Amygdala (tissue), 56 donors: ENCODE measurements at places on chromosomes 1 and 21.

- DNase-seq, result no peak
These were observed 26.7 kb downstream of the ATG4C start for GRCh38 chr1:62810420-62811274.

DNA sequence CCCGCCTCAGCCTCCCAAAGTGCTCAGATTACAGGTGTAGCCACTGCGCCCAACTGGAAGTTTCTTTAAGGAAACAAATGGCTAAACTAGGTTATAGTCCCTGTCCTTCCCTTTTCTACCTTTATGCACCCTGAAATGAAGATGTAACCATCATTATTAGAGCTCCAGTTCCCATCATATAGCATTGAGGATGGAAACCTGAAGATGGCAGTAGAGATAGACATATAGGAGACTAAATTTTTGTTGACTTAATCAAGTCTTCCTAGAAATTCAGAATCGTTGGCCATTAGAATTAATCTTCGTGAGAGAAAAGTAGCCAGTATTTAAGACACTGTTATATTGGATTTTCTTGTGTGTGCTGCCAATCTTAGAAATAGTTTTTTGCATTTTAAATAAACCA, 1016.3 kb upstream of the NCAM2 start:
- no peak for DNase-seq

DNA sequence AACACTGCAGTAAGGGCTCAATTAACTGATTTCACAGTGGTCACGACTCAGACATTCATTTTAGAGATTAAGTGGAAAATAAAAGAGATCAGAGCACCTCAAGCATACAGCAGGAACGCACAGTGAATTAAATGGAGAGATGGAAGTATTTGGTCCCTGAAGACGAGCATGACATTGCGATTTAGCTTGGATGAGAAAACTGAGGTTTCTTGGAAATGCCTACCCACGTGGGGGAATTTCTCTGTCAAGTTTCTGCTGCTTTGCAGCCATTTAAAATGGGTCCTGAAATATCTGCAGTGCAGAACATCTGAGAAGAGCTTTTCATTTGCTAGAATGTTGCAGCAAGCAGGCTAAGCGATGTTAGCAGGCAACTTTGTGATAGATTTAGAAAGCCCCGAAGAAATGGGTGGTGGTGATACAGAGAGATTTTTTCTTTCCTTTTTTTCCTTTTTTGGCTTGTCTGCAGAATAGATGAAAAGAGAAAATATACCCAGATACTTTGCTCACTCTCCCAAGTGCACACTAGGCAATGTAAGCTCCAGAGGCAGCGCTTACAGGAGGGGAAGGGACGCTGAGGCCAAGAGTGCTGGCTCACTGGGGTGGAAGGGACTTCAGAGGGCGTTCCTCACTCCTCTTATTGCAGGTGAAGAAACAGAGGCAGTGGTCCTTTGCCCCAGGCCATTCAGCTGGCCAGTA, 258.0 kb downstream of the KCNJ6 start:
- no peak for DNase-seq

DNA sequence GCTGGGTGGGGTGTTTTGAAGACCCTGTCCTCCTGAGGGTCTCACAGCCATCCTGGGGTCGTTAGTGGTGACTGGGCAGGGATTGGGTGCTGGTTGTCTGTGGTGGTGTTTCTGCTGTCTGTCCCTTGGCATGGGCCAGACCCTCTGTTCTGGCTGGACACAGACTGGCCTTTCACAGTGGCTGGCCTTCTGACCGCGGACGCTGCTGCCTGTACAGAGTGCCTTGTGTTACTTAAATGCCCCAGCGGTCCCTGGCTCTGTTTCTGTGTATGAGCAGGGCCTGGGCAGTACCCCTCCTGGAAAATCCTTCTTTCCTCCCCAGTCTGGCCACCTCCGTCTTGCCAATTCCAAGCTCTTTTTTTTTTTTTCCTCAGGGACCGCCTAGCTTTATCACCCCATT, 50.9 kb downstream of the SH3BGR start:
- peak; percentile 51 for DNase-seq

- DNase-seq, result no peak
These were observed 11.8 kb downstream of the PATJ start for GRCh38 chr1:61753998-61754508.

DNA sequence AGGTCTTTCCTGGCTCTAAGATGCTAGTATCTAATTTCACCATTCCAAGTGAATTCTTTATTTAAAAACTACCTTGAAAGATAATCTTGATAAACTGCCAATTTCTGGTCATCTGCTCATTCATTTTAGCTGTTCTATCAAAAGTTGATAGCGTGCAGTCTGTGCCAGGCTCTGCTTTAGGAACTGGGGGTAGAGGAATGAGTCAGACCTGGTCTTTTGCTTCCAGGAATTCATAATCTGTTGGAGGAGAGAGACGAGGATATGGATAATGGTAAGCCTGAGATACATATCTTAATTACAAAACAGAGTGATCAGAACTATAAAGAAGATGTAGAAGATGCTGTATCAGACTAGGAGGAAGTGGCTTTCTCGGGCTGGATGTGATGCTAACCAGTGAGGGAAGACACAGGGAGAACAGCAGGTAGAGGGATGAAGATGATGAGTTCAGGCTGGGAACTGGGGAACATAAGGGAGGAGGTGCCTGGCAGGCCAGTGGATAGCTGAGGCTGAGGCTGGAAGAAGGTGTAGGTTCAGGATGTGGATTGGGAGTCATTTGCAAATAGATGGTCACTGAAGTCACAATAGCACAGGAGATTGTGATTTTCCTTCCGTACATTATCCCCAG, 12.3 kb upstream of the PHC2 start:
- no peak for DNase-seq

DNA sequence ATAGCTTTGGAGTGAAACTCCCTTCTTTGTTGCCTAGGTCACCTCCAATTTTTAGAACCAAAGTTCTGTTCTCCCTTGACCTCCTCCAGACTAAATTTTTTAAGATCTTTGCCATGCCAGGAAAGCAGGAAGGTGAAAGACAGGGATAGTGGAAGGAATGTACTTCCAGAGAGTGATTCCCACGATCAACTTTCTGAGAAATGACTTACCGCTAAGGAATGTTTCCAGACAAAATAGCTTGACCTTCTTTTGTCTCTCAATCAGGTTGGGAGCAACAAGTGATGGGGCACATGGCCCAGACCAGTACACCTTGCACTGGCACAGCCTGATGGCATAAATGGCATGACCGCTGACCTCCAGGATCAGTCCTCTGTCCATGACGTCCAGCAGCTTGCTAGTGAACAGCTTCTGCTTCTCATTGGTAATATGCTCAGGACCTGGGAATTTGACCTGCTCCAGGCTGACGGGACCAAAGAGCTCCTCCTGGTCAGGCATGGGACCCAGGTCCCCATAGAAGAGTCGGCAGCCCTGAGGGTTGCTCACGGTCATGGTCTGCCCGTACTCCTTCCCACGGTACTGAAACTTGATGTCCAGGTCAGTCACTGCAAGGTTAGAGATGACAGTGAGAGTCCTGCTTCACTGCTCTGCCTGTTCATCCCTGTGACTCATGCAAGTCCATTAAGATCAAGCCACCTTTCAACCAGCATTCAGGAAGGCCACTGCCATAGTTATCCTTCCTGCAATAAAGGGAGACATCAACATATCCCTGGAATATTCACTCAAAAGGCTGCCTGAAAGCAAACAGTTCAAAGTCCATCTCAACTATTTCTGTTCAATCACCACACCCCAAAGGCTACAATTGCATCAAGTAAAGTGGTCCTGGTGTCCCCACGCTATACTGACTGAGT, 6.2 kb upstream of the C1orf74 start:
- DNase-seq, result no peak

- peak; percentile 34 for DNase-seq
These were observed 57.5 kb downstream of the BCL9 start for GRCh38 chr1:147598621-147599361.

GRCh38 chr1:163174524-163175437, 27.9 kb downstream of the RGS5 start:
- DNase-seq, result peak; percentile 7
